ENCODE measurements at places on chromosomes 2 and 18.

DNA sequence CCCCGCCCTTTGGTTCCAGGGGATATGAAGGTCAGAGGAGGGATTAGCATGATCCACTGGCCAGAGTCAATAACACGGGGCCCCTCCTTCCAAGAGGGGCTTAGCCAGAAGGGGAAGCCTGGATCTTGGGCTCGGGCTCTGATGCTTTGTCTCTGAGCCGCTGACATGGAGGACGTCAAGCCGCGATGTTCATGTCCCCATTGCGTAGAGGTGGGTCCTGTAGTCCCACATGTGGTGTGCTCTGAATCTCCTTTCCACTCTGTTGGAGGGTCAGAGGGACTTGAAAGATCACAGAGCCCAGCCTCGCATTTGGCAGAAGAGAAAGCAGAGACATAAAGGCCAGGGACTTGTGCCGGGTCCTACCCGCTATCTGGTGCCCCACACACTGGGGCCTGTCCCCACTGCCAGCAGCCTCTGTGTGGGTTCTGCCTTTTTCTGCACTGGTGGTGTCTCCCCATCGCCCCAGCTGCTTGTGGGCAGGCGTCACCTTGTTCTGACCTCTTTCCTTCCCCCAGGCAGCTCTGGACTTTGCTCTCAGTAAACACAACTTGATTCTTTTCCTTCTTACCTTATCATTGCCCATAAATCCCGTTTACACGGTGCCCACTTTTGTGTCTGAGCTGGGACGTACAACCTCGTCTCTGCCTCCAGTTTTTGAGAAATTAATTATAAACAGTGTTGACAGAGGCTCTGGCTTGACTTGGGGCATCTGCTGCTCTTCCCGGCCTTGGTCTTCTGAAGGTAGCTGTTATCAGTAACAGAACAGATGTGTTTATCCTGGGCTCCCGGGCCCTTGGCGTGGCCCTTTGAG is 48.8 kb downstream of the SH3BP4 start:
- DNase-seq: no peak

- DNase-seq: no peak
These were observed 895.2 kb downstream of the TRIB2 start for GRCh38 chr2:13611939-13612338.

DNA sequence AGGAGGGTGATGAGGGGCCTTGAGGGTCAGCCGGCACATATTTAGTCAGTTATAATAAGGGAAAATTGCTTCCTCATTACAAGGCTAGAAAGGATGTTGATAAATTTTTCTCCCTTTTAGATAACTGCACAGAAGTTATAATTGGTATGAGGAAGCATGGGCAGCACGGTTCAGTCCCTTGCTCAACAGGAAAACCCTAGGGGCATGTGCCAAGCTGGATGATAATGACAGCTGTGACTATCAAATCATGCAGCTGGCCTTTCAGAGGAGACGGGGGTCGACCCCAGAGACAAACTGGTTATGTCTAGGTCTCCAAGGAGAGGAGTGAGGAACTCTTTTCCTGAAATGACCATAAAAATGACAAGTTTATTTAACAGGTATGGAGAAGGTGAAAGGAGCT is 448.1 kb upstream of the VRK2 start:
- no peak for DNase-seq

DNA sequence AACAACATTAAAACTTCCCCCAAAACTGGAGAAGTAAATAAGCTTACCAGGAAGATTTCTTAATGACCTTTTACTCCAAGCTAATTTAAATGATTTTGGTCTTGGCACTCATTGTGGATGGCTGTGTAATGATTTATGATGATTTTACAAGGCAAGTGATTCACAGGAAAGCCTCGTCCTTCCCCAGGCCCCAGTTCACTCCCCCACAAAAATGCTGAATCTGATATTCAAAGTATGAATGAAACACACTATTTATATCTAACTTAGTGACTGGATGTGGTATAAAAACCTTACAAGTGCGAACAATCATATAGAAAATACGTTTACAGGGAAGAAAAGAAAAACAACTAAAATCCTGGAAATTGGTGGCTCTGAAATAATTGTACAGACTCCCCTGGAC is 49.8 kb downstream of the ZNF516 start:
- DNase-seq: no peak
